ENCODE measurements at places on chromosomes 6 and 20. TPM values are rescaled to one million over a fixed set of nuclear protein-coding genes. Genes with fewer than 3 reads are reported as not detected.

The PPIL6 gene
- 9.3 TPM for total RNA-seq

The MTFR2 gene
- total RNA-seq, result 0.79 TPM

The OR5V1 gene
- total RNA-seq, result not detected

The WFDC2 gene
- total RNA-seq, result not detected

The PDE7B gene
- 0.53 TPM for total RNA-seq

The MSH5 gene
- total RNA-seq, result 4.0 TPM

The MOXD1 gene
- total RNA-seq, result 1.6 TPM

The OSER1 gene
- 53.2 TPM for total RNA-seq

The SUPT3H gene
- total RNA-seq, result 12.9 TPM

The FOXP4 gene
- total RNA-seq, result 2.3 TPM

The SLC16A10 gene
- under 0.01 TPM for total RNA-seq

The HELZ2 gene
- total RNA-seq, result 30.6 TPM

The PLN gene
- total RNA-seq, result not detected

The TDRD6 gene
- total RNA-seq, result 0.26 TPM

The NKAPL gene
- total RNA-seq, result 0.79 TPM

The RAET1E gene
- 35.1 TPM for total RNA-seq

The PSMG4 gene
- total RNA-seq, result 34.2 TPM

The VGLL2 gene
- total RNA-seq, result not detected

The ITPA gene
- 45.5 TPM for total RNA-seq

The SYCP2L gene
- 0.26 TPM for total RNA-seq

The PRICKLE4 gene
- 0.90 TPM for total RNA-seq
